Stimulated activated CD4-positive, alpha-beta T cell treated with anti-CD3 and anti-CD28 coated beads, Interleukin-2, amount 100 ng/mL, for 24 hours (primary cell): ENCODE measurements at places on chromosomes 2 and 18.
A peak's percentile ranks its signal among the peaks of the same experiment; 100 is the strongest.

DNA sequence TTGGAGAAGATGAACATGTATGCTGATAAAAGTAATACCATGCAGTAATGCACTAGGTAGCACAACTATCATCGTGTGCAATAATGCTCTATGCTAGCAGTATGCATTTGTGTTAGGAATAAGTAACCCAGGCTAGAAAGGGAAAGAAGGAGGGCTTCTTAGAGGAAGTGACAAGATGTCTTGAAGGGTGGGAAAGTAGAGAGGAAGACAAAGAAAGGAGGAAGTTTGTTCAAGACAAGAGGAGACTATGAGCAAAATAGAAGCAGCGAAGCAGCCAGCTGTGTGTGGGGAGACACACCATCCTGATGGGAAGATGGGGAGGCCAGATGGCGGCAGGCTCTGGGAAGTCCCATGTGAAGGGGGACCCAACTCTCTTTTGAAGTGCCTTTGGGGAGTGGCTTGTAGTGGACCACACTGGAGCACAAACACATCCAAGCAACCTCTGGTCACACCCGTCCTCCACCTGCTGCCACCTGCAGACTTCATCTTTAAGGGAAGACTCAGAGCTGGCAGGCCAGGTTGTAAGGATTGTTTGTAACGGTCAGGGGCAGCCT lies 39.9 kb upstream of the INHBB start:
- no peak for DNase-seq

DNA sequence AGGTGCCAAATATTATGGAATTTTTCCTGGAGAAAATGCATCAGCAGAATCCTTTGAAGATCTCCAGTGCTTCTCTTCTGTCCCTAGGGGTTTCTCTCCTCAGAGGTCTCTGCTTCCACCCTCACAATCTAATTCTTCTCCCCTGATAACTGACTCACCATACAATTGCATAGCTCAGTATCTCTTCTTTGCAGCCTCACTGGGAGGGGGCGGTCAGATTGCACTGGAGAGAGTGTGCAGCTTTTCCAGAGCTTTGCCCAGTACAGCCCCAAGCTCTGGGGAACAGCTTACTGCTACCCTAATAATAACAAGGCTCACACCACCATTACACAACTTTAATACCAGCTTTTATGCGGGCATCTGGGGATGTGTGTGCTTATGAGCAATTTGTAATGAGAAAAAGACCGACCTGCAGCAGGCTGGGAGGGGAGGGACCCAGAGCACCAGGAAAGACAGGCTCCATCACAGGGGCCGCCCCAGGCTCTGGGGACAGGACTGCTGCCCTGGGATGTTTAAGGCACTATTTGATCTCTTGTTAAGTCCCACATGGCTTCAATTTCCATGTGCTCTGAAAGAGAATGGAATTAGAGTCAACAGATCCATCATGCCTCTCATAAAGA lies 276.6 kb upstream of the SIX2 start:
- DNase-seq = no peak

GRCh38 chr2:239035361-239035814 lies 187.5 kb downstream of the TWIST2 start:
- peak; percentile 76 for DNase-seq

DNA sequence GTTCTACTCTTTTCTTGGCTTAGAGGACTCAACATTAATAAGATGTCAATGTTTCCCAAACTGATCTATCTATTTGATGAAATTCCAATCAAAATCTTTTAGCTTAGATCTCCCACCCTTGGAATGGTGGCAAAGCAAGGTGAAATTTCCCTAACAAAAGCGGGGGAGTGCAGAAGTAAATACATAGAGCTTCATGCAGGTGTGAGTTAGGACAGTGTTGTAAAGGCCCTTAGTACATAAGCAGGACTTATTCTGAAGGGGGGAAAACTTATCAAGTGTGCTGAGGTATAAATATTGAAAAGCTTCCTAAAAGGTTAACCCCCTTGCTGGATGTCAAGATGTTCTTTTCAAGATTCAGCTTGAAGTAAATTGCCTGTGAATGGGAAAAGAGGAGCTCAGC lies 608.6 kb upstream of the CELF4 start:
- DNase-seq = no peak

DNA sequence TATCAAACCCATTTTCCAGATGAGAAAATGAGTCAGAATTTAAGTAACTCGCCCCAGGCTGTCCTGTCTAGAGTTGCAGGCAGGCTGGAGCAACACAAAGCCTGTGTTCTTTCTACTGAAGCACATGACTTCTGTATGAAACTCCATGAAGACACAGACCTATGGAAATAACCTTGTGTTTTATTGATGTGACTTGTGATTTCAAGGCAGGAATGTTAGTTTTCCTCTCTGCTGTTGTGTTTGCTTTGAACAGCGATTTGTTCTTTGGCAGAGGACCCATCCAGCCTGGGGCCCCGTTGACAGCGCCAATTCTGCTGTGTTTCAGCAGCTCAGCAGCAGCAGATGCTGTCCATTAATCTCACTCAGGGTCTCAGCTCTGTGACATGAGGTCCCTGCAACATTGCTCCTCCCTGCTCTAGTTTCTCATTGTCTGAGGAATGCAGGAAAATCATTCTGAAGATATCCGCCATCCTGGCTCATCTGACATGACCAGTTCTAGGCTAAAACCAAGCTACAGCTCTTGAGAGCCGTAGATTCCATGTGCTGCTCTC lies 344.3 kb upstream of the RAB12 start:
- DNase-seq = no peak

GRCh38 chr2:24073816-24074215 lies 2.3 kb downstream of the SF3B6 start:
- DNase-seq = no peak

DNA sequence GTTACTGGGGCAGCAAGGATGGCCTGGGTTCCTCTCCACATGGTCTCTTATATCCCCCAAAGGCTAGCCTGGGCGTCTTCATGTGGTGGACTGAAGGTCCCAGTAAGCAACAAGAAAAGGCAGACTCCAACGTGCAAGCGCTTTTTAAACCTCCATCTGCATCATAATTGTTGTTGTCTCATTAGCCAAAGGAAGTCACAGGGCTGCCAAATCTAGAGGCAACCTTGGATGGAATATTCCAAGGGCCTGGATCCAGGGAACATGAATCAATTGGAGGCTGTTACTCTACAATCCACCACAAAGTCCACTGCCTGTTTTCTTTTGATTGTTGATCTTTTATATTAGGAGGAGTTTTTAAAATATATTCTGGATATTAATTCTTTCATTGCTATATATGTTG lies 118.8 kb downstream of the SH3RF3 start:
- no peak for DNase-seq

DNA sequence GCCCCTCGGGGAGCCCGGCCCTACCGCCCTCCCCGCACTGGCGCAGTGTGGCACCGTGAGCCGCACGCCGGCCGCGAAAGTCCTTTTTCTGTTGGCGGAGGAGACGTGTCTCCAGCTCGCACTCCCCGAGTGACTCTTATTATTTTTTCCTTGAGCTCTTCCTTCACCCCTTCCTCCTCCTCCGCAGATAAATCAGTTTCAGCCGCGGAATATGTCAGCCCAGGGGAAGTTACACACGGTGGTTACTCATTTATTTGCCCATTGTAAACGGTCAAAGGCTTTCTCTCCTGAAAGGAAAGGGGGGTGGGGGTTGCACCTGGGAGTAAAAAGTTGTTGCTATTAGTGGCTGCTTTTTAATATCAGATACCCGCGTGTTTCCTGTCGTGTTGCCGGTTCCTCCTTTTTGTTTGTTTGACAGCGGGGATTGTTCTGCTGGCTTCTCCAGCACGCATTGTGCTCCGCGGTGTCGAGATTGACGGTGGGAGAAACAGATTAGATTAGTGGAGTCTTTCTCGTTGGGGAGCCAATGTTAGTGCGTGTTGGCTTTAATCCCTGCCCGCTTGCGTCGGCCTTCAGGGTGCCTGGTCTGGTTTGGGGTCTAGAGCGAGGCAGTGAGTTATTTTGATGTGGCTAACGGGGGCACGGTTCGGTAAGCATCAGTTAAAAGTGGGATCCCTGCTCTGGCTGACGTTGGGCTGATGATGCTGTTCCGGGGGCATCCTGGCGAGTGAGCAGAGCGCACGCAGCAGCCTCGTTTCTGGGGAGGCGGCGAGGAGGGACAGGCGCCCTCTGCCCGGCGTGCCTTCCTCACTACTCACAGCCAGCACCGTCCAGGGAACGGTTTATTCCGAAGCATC lies 1.6 kb downstream of the CRIM1 start:
- DNase-seq = peak; percentile 38

DNA sequence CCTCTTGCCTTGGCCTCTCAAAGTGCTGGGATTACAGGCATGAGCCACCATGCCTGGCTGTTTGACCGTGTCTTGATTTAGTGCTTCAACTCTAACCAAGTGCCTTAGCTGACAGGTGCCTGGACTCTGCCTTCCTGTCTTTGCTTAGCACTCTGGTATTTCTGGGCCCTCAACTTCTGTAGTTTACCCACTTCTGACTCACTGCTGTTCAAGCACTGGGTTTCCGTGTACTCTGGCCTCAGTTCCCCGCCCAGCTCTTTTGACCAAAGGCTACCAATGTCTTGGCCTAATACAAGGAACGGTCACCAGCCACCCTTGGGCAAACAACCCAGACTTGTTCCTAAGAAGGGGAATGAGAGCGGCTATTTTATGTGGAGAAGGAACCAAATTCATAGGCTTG lies 35.7 kb upstream of the CABLES1 start:
- DNase-seq = no peak

- DNase-seq = no peak
These were observed 14.3 kb downstream of the ARHGEF4 start for GRCh38 chr2:130850788-130851623.

GRCh38 chr18:44744161-44745121 lies 63.8 kb downstream of the SETBP1 start:
- DNase-seq = no peak

DNA sequence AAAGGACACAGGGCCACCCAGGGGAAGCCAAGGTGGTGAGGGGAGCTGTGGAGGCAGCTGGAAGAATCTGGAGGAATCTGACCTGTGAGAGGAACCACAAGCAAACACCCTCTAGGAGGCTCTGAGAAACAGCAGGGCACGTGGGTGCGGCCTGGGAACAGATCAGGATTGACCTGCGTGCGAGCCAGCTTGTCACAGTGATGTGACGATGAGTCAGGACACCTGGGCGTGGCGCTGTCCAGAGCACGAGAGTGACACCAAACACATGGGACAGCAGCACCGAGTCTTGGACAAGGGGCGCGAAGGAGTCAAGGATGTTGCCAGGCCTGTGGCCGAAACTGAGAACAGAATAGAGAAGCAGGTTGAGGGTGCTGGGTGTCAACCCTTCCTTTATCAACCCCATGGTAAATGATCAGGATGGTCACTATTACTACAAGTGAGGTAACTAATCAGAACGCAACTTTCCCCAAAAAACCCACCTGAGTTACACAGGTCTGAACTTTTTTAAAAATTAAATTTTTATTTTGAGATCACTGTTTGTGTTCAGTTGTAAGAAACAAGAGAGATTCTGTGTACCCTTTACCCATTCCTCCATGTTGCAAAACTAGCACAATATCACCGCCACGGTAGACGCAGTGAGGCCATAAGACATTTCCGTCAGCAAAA lies 637 bp upstream of the SFT2D3 start:
- peak; percentile 30 for DNase-seq

- DNase-seq = no peak
These were observed 815 bp downstream of the GPBAR1 start for GRCh38 chr2:218261423-218262236.

- DNase-seq = no peak
These were observed 176.4 kb upstream of the MYT1L start for GRCh38 chr2:2507417-2507997.

GRCh38 chr2:190462181-190462580 lies 54.0 kb downstream of the MFSD6 start:
- no peak for DNase-seq

- no peak for DNase-seq
These were observed 6.6 kb downstream of the FOSL2 start for GRCh38 chr2:28399289-28399688.

- no peak for DNase-seq
These were observed 417.5 kb upstream of the MYT1L start for GRCh38 chr2:2748399-2749205.

DNA sequence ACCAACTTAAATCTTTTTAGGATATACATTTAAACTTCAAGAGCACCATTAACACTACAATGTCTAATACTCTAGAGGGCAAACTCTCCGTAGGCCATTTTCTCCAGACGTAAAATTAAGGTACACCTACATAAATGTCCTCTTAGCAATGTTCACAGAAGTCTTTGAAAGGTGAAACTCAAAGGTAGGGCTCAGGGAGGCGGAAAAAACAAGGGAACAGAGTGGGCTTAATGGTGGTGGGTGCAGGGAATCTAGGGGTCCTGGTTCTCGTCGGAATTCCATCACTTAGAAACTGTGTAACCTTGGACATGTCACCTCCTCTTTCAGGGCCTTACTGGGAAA lies 668 bp downstream of the NFU1 start:
- no peak for DNase-seq

DNA sequence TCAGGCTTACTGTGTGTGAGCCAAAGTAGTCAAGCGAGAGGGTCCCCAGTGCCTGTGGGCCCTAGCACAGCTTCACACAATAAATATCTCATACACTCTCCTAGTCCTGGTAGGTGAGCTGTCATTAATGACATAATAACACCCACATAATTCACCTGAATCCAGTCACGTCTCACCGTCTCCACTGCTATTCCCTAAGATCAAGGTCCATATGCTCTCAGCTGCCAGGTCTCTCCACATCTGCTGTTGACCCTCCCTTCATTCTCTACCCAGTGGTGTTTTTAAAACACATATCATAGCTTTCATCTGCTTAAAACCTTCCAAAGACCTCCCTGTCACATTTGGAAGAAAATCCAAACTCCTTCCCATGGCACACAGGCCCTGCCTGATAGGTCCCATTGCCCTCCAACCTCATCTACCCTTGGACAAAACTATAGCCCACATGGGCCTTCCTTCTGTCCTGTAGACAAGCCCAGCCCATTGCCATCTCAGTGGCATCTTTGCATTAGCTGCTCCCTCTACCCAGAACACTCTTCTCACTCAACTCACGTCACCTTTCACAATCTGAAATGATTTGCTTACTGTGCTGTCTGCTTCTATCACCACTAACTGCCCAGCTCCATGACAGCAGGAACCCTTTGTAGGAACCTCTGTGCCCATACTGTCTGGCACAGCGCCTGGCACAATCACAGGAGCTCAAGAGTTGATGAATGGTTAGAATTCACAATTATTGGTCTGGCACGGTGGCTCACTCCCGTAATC lies 7.5 kb downstream of the KCNG3 start:
- no peak for DNase-seq

DNA sequence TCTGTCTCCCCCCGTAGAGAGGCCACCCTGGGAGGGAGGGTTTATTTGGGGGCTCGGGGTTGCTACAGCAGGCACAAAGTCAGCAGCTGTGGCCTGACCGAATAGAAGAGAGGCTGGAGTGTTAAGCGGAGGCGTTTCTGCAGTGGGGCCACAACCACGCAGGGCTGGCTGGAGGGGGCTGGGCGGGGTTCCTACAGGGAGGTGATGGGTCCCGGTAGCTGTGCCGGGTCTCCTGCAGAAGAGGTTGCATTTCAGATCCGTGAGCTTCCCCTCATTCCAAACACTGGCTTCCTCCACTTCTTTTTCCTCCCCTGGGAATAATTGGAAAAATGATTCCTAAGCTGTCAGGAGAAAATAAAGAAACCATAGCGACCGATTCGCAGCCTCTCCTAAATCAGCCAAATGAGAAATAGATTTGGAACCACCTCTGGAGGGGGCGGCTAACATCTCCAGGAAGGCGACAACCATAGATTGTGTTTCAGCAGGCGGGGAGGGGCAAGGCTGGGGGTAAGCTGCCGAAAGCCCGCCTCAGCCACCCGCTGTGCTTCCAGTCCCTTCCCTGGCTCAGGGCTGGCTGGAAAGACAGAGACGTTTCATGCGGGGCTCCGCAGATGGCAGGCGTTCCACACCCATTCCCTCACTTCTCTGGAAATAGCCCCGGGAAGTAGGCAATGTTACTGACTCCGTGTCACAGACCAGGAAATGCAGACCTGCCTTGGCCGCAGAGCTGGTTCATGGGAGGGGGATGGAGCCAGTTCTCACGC lies 85.6 kb upstream of the TAF1B start:
- DNase-seq = no peak
